ENCODE measurements at places on chromosomes 11 and 22.

GRCh38 chr22:25563761-25564319 is 635 bp upstream of the GRK3 start:
- DNase-seq, result no peak

DNA sequence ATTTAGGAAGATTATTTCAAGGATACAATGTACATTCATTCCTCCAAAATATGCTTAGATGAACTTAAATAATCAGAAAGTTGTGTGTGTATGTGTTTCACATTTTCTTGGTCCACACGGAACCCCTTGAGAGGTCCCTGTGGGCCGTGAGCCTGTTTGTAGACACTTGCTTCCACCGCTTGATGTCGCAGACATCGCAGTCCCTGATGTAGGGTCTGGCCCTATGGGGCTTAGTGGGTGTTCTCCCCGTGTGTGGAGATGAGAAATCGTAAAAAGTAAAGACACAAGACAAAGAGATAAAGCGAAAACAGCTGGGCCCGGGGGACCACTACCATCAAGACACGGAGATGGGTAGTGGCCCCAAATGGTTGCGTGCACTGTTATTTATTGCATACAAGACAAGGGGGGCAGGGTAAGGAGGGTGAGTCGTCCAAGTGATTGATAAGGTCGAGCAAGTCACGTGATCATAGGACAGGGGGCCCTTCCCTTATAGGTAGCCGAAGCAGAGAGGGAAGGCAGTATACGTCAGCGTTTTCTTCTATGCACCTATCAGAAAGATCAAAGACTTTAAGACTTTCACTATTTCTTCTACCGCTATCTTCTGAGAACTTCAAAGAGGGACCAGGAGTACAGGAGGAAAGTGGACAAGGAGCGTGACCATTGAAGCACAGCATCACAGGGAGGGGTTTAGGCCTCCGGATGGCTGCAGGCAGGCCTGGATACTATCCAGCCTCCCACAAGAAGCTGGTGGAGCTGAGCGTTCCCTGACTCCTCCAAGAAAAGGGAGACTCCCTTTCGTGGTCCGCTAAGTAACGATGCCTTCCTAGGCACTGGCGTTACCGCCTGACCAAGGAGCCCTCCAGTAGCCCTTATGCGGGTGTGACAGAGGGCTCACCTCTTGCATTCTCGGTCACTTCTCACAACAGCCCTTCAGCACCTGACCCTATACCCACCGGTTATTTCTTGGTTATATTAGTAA is 1.2 kb upstream of the APOBEC3C start:
- DNase-seq, result no peak

DNA sequence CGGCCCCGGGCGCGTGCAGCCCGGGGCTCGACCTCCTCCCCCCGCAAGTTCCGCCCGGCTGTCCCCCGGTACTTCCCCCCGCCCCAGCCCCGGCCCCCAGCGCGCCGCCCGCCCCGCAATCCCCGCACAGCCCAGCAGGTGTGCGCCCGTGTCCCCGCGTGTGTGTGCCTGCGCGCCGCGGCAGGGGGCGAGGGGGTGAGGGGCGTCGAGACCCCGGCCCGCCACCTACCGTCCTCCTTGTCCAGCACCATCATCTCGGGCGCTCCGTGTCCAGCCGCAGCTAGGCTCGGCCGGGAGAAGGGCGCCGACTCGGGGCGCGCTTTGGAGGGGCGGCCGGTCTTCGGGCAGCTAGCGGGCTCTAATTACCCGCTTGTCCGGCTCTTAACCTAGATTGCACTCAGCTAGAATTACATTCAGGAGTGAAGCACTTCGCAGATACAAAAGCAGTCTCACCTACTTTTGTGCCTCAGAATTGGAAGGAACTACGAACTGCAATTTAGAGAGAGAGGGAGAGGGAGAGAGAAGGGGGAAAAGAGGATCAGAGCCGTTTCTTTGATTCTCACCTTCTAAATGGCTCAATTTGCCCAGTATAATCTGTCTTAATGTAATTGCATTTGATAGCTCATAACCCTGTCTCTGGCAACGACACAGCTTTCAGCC is 439 bp downstream of the LMO1 start:
- no peak for DNase-seq

DNA sequence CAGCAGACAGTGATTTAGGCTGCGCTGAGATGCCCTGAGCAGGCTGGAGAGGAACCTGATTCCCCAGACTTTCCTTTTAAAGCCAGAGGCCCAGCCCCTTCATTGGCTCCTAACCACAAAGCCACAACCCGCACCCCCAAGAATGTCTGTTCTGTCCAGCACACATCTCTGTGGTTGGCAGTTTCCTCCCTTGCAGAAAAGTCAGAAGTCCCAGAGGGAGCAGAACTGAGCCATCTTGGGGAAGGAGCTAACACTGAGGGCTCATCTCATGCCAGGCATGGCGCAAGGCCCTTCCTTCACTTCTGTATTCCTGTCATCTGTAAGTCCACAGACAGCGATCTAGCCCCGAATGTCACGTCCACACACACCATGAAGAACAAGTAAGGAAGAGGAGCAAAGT is 97.1 kb upstream of the SYT13 start:
- no peak for DNase-seq

DNA sequence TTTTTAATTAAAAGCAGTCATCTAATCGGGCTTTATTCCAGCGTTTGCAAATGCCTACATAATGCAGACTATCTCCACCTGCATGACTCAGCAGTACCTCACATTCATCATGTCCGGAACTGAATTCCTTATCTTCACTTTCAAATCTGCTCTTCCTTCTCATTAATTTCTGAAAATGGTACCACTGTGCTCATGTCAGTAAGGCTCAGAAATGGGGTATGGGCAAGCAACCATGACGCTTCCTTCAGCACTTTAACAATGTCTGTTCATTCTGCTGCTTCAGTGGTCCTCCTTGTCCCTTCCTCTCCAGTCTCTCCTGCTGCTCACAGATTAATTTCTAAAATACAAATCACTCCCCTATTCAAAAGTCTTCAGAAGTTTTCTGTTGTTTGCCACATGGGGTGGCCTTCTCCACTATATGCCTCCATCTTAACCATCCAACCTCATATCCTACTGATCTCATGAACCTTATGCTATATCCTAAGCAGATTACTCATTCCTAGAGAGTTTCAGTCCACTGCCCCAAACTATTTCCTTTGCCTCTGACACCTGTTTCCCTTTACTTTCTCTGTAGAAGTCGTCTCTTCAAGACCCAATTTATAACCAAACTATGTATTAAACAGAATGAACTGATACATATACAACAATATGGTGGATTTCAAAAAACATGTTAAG is 7.0 kb downstream of the GTF2H1 start:
- DNase-seq, result no peak

- DNase-seq, result no peak
Observed at GRCh38 chr22:35258191-35258988, 1.1 kb downstream of the HMGXB4 start.

DNA sequence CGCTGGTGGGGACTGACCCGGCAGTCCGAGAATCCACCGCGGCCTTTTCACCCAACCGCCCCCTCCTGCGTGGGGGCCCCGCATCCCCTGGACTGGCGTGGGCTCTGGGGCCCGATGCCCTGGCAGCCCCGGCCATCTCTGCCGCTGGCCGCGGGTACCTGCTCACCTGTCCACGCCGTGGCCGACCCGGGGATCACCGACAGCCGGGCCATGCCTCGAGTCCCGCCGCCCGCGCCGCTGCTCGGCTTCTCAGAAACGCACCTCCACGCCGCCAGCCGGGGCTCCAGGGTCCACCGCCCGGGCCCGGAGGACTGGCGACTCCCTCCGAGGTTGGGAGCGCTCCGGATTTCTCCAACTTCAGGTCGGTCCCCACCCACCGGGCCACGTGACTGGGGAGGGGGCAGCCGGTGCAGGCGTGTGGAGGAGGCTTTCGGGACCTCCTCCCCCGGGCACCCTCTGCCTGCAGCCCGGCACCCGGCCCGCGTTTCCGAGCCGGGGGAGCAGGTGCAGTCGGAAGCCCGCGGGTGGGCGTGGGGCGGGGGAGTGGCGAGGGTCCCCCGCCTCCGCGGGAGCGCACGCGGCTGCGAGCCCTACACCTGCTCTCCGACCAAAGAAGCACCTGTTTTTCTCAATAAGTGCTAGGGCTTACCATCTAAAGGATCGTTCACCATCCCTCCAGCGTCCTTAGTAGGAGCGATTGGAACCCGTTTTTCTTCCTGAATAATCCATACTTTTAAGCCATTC is 554 bp upstream of the NRIP3 start:
- no peak for DNase-seq

DNA sequence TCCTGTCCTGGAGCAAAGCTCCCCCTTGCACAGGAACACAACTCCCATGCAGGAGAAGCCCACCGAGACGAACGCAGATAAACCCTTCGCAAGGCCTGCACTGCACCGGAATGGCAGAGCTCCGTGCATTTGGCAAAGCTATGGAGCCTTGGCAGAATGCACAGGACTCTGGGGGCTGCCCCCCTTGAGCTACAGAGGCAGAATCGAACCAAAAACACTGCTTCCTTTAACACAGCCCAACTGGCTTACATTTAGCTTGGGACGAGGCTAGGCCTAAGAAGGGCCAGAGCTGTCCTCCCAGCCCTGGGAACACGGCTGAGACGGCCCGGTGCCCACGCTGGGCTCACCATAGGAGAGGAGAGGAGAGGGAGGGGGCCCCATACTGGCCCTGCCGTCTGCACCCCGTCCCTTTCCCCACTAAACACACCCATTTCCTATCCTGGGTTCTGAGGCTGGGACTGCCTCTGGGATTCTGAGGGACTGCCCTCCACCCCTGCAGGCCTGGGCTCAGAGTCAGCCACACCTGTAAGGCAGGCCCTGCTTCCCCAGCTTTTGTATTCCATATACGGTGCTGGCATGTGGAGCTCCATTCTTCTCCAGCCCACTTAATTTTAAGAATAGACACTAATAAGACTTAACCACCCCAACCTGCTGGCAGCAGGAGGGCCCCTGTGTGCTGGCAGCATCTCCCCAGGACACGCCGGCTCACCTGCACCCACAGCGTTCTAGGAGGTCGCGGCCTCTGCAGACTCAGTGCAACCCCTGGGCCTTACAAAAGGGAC is 32.9 kb downstream of the PPM1F start:
- DNase-seq, result no peak

DNA sequence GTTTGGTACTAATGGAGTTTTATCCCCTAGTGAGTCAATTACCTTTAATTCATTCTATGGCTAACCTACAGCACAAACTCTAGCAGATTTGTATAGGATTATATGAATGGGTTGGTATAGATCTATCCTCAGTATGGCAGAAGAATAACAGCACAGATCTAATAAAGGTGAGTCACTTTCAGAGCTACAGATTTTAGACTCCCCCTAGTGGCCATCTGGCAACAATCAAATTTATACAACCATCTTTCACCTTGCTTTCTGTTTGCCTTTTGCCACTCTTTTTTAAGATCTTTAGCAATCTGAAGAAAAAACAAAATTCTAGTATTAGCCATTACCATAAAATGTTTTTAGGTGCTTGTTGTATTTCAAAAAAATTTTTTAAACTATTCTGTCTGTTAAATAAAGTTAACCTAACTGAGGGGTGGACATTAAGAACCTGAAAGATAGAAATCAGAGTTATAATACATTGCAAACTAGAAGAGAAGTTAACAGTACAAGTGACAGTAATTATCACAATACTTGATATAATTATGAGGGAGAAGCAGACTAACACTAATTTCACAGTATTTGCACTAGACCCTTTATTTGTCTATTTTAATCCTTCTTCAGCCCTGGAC is 25.8 kb downstream of the DDIAS start:
- no peak for DNase-seq

DNA sequence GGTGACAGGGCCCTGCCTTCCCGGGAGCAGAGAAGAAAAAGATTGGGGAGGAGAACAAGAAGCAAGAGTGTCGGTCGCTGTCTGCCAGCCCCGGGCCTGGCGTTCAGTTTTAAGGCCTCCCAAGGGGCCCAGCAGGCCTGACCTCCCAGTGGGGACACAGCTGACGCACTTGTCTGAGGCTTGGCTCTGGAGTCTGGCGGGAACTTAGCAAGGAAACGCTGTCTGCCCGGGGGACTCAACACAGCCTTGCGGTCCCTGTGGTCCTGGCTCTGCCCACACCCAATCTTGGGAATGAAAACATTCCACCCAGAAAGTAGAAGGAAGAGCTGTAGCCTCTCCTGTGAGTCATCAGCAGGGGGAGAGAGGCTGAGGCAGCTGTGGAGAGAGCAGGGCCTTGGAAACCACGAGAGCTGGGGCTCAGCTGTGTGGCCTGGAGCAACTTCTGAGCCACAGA is 54.4 kb downstream of the TRAF6 start:
- DNase-seq, result no peak

- no peak for DNase-seq
Observed at GRCh38 chr11:61516675-61517572, 8.4 kb downstream of the LRRC10B start.

- no peak for DNase-seq
Observed at GRCh38 chr11:103927535-103927934, 108.9 kb upstream of the DDI1 start.

DNA sequence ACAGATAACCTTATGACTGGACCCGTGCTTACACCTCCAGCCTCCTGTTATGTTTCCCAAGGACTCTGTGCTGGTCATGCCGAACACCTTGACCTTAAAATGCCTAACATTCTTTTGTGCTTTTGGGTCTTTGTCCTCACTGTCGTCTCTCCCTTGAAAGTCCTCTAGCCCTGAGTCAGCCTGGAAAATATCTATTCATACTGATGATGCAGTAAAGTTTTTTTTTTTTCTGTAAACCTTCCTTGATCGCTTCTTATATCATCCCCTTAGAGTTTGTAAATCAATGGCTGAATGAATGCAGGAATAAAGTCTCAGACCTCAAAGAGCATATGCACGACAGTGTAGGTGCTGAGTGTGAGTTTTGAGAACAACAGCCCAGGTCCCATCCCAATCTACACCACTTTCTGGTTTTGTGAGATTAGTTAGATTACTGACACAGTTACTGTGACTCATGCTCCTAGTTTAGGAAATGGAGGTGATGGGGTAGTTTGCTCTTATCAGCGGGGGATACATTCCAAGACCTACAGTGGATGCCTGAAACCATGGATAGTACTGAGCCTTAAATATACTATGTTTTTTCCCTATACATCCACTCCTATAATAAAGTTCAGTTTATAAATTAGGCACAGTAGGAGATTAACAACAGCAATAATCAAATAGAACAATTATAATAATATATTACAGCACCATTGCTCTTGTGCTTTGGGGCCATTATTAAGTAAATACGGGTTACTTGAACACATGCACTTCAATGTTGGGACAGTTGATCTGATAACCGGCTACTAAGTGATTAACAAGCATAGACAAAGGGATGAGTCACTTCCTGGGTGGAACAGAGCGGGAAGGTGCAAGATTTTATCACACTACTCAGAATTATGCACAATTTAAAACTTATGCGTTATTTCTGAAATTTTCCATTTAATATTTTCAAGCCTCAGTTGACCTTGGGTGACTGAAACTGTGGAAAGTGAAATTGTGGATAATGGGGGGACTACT is 8.6 kb downstream of the TCN1 start:
- DNase-seq, result no peak

DNA sequence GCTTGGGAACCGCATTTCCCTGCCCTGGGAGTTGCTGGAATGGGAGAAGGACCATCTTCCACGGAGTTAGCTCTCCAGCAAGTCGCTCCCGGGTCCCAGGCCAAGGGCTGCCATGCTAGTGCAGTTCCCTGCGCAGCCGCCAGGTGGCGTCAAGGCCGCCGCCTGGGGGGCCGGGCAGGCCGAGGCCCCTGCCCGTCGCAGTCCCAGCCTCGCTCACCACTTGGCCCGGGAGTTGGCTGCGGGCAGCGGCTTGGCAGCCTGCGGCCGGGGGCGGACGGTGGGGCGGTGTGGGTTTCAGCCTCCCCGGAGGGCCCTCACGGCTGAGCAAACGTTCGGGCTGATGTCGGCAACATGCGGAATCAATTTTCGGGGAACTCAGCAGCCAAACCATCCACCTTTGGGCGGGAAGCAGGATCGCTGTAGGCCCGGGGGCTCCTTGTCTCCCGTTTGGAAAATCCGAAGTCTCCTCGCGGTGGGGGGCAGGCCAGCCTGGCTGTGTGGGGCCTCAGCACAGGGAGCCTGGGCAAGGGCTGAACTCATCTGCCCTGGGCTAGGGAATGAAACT is 415.1 kb downstream of the SOX6 start:
- DNase-seq, result no peak
